ENCODE measurements at places on chromosomes 2 and 18.

GRCh38 chr2:7803515-7803914 is 878.3 kb upstream of the ID2 start:
- DNase-seq = no peak

DNA sequence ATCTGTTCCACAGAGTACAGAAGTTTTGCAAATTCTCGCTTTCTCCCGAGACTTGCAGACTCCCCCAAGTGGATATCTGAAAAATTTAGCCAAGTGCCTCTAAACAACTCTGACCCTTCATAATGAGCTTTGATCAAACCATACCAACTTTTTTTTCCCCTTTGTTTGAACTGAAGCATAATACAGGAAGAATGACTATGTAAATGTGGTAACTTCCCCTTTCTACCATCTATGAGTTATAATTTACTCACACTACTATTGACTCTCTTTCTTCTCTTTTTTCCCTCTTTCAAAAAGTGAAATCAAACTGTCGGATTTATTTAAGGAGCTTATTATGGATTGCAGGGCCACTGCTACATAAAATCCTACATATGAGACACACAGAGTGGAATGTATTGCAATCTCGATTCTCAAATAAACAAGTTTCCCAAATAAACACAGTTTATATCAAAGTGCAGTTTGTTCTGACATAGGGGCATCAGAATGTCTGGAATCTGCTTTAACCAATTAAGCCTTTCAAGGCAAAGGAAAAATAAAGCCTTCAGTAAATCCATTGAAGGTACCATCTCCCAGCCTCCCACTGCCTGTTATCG is 1.4 kb upstream of the ZNF804A start:
- DNase-seq = no peak

GRCh38 chr2:188786368-188786841 is 187.8 kb upstream of the COL3A1 start:
- no peak for DNase-seq

GRCh38 chr2:170248574-170249393 is 70.8 kb downstream of the MYO3B start:
- no peak for DNase-seq

- DNase-seq = no peak
These were observed 260.5 kb downstream of the TNS1 start for GRCh38 chr2:217742276-217742675.

- no peak for DNase-seq
These were observed 27.5 kb upstream of the PGAP1 start for GRCh38 chr2:196954001-196954400.

- no peak for DNase-seq
These were observed 44.0 kb downstream of the GYPC start for GRCh38 chr2:126699716-126700581.

DNA sequence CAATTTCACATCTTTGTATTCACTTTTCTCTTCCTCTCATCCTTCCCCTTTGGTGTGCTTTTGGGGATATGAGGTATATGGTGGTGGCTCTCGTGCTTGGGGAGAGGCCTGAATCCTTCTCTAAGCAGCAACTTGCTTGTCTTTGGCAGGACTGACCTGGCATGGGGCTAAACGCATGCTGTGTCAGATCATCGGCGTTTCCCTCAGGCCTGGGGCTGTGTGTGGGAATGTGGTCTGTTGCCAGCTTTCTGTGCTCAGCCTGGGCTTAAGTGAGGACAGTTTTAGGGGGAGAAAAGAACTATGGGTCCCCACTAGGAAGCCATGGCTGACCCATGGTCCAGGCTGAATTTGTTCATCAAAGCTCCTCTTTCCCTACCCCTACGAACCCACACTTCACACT is 60.7 kb downstream of the TET3 start:
- DNase-seq = no peak

All from stimulated activated CD8-positive, alpha-beta memory T cell treated with anti-CD3 and anti-CD28 coated beads, Interleukin-7, amount 100 ng/mL, for 24 hours (primary cell).